ENCODE measurements at places on chromosomes 2 and 18.

DNA sequence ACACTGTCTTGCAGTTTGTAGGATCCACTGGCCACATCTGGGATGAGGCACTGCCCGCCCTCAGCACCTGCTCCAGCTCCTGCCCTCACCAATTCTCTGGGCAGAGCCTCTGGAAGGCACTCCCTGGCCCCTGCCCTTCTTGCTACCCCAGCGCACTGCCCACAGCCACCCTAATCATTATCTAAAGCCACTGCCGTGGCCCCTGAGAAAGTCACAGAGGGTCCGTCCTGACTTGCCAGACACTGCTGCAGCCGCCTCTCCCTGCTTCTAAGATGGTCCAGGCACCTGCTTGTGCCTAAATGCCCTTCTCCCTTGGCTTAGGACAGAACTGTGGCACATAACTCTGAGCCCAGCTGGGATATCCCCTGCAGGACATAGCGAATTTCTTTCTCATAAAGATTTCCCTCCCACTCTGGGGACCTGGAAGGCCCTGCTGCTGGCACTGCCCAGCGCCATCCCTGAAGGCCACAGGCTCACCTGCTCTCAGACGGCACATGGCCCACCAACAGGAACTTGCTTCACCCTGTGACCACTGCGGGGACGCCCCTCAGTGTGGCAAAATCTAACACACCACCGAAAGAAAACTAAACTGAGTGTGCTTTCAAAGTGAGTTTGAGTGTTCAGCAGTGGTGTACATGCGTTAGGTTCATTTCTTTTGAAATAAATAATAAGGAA is 244.9 kb downstream of the HDAC4 start:
- no peak for DNase-seq

DNA sequence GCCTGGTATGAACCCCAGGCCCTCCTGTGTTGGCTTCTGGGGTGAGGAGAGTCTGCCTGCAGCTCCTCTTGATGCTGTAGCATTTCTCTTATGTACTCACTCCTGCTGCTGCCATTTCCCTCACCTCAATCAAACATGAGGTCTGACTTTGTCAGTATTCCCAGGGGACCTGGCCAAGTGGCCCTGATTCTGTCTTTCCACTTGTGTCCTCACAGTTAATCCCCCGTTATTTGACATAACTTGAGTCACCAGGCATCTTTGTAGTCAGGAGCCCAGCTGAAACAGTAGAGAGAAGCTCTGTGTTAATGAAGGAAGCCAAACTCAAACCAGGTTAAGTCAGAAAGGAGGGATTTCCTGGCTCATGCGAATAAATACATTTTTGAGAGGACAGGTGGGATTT is 55.0 kb downstream of the SLC9A2 start:
- DNase-seq, result no peak

DNA sequence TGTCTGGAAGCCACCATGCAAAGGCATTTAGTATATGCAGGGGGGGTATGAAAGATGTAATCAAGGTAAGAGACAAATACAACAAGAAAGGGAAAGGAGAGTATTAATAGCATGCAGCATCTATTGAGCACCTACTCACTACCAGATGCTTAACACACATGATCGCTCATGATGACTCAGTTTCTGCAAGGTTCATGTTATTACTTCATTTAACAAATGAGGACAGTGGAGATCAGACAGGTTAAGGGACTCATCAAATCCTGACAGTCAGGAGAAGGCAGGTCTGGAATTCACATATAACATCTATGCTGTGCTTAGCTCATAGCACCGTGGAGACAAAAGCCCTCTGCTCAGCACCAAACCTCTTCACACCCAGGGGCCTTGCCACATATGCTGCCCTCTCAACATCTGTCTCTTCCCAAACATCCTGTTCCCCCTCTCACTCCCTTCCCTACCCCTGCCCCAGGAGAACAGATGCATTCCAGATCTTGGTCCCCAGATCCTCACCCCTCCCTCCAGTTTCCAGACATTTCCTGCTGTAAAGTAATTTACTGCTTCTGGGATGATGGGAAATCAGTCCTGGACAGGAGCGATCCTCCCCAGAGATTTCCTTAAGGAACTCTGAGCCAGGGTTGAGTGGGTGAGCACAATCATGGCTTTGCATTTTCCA is 155.3 kb downstream of the ANTXR1 start:
- no peak for DNase-seq

- peak; percentile 89 for DNase-seq
Observed at GRCh38 chr2:69724540-69725159, 17.3 kb upstream of the ANXA4 start.

GRCh38 chr2:99414566-99414965 is 75.3 kb downstream of the REV1 start:
- no peak for DNase-seq

- no peak for DNase-seq
Observed at GRCh38 chr2:235508371-235509160, 14.7 kb downstream of the AGAP1 start.

DNA sequence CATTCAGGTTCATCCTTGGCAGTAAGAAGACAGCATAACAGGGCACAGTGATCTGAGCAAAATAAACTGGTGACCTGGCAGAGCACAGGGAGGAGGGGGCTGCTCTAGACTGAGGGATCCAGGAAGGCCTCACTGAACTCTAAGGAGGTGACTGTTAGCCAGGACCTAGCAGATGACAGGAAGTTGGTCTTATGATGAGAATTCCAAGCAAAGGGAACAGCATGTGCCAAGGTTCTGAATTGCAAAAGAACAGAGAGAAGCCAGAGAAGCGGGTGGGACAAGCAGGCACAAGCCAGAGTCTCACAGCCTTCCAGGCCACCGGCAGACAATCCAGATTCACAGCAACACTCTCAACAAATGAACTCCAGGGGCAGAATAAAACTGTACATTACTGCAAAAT is 152.7 kb upstream of the PTPRM start:
- DNase-seq, result no peak

GRCh38 chr2:39408351-39409136 is 28.5 kb downstream of the MAP4K3 start:
- no peak for DNase-seq

DNA sequence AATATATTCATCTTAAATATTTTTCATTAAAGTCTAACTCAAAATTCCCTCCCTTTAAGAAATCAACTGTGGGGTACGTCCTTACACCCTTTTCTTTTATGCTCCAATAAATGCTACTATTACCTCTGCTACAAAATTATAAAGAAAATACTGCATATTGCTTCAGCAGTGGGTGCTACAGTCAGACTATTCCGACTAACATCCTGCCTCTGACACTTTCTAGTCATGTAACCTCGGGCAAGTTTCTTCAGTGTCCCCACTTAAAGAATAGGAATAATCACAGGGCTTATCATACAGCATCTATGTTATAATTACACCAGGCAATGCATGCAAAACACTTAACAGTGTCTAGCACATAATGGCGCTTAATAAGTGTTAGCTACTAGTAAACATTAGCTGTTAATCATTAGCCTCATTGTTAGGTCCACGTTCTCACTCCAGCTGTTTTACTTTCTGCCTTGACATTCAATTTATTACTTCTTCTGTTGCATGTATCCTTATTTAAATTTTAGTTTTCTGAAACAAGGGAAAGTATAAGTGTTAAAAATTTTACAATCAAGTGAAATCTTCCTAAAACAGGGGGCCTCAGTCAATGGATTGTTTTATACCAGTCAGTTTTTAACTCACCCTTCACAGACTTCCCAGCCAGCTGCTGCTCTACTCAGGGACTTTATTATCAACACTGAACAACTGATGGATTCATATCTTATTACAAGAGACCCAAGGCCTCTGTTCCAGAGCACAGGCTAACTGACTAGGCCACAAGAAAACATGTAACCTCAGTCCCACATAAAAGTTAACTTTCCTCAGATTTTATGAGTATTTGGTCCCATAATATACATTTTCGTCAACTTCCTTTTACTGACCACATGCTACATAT is 54.0 kb downstream of the CLASP1 start:
- DNase-seq, result no peak

- DNase-seq, result no peak
Observed at GRCh38 chr2:231393149-231394131, 2.1 kb upstream of the B3GNT7 start.

- no peak for DNase-seq
Observed at GRCh38 chr2:112757265-112757664, 7.1 kb downstream of the CKAP2L start.

- no peak for DNase-seq
Observed at GRCh38 chr2:54468673-54469072, 12.5 kb downstream of the SPTBN1 start.

DNA sequence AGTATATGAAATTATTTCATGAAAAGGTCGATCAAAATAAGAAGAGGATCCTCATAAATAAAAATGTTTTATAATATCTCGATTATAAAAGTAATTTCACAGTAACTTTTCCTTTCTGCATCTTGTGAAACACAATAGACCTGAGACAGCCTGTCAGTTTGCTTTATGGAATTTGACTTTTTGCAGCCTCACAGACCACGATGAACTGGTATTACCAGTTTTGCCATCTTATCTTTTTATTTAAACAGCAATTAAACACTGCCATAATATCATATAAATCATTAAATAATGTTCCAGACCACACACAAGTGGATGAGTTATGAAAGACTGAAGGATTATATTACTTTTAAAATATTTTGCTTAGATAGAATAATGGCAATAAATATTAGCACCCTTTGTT is 10.7 kb upstream of the GALNT3 start:
- DNase-seq, result peak; percentile 26

GRCh38 chr2:11833601-11834000 is 87.2 kb downstream of the LPIN1 start:
- DNase-seq, result no peak

GRCh38 chr2:24863641-24864040 is 56.4 kb downstream of the ADCY3 start:
- DNase-seq, result no peak

DNA sequence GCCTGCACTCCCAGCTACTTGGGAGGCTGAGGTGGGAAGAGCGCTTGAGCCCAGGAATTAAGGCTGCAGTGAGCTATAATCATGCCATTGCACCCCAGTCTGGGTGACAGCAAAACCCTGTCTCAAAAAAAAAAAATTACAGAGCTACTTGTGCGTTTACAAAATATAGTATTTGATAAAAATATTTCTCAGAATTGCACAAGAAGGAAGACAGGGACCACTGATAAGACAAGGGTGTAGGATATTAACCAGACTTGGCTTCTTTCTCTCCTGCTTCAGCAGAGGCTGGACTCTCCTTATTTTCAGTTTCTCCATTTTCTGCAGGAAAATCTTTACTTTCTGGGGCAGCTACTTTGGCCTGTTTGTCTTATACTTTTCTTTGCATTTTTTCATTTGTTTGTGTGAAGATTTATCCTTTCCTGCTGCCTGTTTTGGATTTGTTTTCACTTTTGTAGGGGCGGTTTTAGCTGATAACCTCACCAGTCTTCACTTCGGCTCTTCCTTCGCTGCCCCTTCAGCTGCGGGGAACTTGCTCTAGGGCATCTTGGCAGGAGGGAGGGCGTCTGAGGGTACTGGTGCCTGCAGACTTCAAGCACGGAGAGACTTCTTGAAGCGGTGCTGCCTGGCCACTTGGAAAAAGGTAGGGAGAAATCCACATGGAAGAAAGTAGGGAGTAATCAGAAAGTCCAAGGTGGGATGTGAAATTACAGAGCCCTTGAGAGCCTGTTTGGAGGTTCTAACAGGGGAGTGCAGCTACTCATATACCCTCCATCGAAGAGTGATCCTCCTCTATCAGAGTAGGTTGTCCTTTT is 14.9 kb upstream of the ZDBF2 start:
- DNase-seq, result no peak

- no peak for DNase-seq
Observed at GRCh38 chr2:138698428-138698827, 81.8 kb downstream of the NXPH2 start.

- DNase-seq, result no peak
Observed at GRCh38 chr2:42931818-42932195, 139.4 kb upstream of the HAAO start.

DNA sequence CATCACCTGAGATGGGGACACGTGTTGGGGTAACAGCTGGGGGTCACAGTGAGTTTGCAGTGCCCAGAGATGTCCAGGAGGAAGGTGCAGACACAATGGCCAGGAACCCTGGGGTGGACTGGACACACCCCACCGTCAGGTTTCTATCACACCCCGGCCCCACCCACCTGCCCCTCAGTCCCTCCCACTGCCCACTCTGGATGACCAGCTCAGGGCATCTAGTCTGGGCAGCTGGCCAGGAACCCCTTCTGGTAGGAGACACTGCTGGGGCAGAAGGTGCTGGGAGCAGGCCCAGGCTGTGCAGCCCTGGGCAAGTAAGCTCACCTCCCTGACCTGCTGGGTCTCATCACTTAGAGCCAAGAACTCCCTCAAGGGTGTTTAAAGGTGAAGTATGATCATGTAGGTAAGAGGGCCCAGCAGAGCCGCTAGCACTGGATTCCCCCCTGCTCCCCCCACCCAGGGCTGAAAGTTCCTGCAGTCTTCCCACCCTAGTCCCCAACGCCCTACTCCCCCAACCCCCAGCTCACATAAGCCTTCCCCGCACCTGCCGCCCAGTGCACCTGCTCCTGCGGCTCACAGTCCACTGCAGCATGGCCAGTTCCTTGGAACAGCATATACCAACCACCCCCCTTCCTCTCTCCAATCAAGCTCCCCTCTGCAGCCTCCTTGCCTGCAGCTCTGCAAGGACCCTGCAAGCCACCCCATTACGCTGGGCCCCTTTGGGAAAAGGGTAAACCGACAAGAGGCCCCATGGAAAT is 17.3 kb downstream of the BIN1 start:
- no peak for DNase-seq

DNA sequence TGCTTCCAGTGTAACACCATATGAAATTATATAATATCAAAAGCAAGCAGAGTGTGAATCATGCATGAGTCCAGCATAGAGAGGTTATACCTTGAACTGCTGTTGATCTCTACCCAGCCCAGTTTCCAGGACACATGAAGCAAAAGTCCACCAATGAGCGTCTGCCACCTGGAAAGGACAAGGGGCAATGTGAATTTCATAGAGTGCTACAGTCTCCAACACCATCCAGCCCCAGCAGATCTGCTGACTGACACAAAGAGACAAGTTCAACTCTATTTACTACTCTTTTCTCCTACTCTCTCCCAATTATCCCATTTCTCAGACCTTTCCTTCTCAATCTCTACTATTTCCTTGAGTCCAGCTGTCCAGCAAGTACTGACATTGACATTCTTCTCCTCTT is 31.8 kb upstream of the RIOK3 start:
- no peak for DNase-seq

DNA sequence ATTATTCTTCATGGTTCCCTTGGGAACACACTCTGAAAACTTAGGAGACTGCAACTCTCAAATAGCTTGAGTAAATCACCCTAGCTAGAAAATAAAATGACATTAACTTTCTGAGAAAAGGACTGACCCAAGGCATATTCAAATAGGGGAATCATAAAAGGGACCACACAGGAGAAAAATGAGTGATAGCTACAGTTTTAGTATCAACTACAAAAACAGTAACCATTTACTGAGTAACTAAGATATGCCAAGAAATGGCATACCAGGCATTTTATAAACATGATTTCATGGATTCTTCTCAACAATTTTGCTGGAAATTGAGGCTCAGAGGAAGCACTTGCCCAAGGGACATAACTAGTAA is 84.5 kb downstream of the AFF3 start:
- DNase-seq, result no peak

DNA sequence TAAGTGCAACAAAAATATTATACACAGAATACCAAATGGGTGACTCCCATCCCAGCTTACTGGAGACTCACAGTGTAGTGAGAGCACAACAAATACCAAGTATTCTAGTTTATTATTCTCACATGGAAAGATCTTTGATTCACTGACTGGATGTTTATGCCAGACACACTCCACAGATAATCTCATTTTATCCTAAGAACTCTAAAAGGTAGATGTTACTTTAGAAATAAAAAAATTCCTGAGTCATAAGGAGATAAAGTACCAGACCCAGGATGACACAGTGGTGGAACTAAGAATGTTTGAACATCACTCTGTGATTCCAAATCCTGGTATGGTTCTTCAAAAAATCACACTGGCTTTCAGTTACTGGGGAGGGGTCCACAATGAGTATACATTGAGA is 136.2 kb downstream of the CDH2 start:
- no peak for DNase-seq
